ENCODE measurements at places on chromosomes 11 and 22.
A peak's percentile ranks its signal among the peaks of the same experiment; 100 is the strongest.

DNA sequence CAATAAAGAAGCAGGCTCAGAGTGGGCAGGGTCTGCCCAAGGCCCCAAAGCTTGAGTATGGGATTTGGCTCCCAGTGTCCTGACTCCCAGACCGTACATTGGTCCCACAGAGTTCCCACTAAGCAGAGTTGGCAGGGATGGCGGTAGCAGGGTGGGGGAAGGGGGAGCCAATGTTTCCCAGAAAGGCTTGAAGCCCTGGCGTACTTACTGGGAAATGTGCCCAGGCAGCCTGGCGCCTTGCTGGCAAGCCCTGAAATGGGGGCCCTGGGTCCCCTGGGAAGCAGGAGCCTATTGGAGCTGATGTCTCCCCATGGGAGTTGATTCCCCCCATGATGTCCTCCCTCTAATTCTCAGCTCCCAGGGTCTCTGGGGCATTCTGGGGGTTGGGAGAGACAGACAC is 9.3 kb downstream of the ARHGEF17 start:
- H3K27ac ChIP-seq = no peak overlapping the region
- no peak for DNase-seq
- H3K4me1 ChIP-seq = peaks cover 18% of the 10 kb centered on the region
- no peak overlapping the region for H3K4me3 ChIP-seq
- H3K36me3 ChIP-seq = no peaks in the 10 kb centered on the region

GRCh38 chr11:48164836-48165235 is 51.8 kb upstream of the OR4B1 start:
- no peaks in the 10 kb centered on the region for H3K27me3 ChIP-seq
- H3K4me3 ChIP-seq = no peak overlapping the region
- peaks cover 5% of the 10 kb centered on the region for H3K4me1 ChIP-seq
- no peak for DNase-seq

- H3K27ac ChIP-seq = peak overlapping the region; percentile 89
- no peaks in the 10 kb centered on the region for H3K27me3 ChIP-seq
- H3K4me3 ChIP-seq = peak overlapping the region; percentile 4
Measured at GRCh38 chr22:49810363-49811019, 17.2 kb downstream of the BRD1 start.

- no peaks in the 10 kb centered on the region for H3K4me1 ChIP-seq
- no peak for DNase-seq
- no peak overlapping the region for H3K4me3 ChIP-seq
Measured at GRCh38 chr11:36757075-36757474, 159.0 kb upstream of the RAG2 start.

GRCh38 chr11:16917941-16918340 is 96.3 kb downstream of the PLEKHA7 start:
- H3K4me3 ChIP-seq = no peak overlapping the region
- no peak for DNase-seq
- no peaks in the 10 kb centered on the region for H3K4me1 ChIP-seq
- H3K36me3 ChIP-seq = no peaks in the 10 kb centered on the region

GRCh38 chr11:27212248-27212780 is 150.7 kb downstream of the CCDC34 start:
- peaks cover 12% of the 10 kb centered on the region for H3K27me3 ChIP-seq
- no peak overlapping the region for H3K27ac ChIP-seq
- H3K4me1 ChIP-seq = no peaks in the 10 kb centered on the region
- H3K4me3 ChIP-seq = no peak overlapping the region

- DNase-seq = no peak
- H3K4me1 ChIP-seq = no peaks in the 10 kb centered on the region
- H3K36me3 ChIP-seq = no peaks in the 10 kb centered on the region
- peaks cover 22% of the 10 kb centered on the region for H3K27me3 ChIP-seq
Measured at GRCh38 chr11:73227571-73228211, 9.6 kb downstream of the P2RY2 start.

DNA sequence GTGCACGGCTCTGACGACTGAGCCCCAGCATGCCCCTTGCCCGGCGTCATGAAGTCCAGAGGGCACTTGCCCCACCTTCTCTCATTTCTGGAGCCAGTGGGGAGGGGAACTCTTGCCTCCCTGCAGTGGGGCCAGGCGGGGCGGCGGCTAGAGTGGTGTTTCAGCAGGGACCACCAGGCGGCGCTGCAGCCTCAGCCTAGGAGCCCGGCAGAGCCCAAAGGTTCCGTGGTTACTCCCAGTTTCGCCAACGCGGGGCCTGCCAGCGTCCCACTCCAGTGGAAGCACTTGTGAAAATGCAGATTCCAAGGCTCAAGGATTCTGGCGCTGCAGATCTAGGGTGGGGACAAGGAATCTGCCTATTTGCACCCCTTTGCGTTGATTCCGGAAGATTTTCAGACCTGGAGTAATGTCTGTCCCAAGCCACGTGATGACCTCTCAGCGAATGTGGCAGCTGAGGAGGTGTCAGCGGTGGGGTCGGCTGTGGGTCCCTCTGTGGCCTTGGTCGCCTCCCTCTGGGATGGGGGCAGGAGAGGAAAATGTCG is 55.7 kb downstream of the CD82 start:
- peak overlapping the region; percentile 65 for H3K27ac ChIP-seq
- peak; percentile 38 for DNase-seq
- H3K27me3 ChIP-seq = no peaks in the 10 kb centered on the region
- no peak overlapping the region for H3K4me3 ChIP-seq
- peaks cover 21% of the 10 kb centered on the region for H3K36me3 ChIP-seq

GRCh38 chr11:18438691-18439090 is 17.0 kb upstream of the LDHAL6A start:
- H3K4me1 ChIP-seq = no peaks in the 10 kb centered on the region
- H3K4me3 ChIP-seq = no peak overlapping the region
- DNase-seq = no peak
- H3K27me3 ChIP-seq = no peaks in the 10 kb centered on the region
- no peaks in the 10 kb centered on the region for H3K36me3 ChIP-seq

- no peak overlapping the region for H3K27ac ChIP-seq
- H3K4me1 ChIP-seq = peaks cover 9% of the 10 kb centered on the region
- no peak overlapping the region for H3K4me3 ChIP-seq
- DNase-seq = no peak
- peaks cover 57% of the 10 kb centered on the region for H3K27me3 ChIP-seq
Measured at GRCh38 chr11:126518972-126519690, 163.6 kb downstream of the ST3GAL4 start.

DNA sequence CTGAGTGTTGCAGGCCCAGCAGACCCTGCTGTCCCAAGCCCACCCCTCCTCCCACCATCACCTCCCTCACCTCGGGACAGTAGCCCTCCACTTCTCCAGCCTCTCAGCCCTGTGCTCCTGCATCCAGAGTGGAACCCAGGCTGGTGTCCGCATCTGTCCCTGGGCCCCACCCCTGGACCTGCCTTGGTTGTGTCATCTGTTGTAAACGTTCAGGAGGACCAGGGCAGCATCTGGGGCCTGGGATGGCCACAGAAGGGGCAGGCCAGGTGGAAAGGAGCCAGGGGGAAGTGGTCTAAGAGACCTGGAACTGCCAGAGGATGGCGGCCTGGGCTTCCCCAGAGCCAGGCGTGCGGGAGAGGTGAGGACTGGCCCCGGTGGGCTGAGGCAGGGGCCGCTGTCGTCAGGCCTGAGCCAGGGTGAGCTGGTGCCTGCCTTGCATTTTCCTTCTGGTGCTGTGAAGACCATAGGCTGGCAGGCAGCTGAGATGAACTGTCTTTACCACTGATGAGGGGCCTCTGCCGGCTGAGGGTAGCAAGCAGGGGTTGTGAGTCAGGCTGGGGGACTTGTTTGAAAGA is 26.1 kb upstream of the MGAT3 start:
- H3K36me3 ChIP-seq = peaks cover 27% of the 10 kb centered on the region
- no peak overlapping the region for H3K27ac ChIP-seq
- H3K4me1 ChIP-seq = no peaks in the 10 kb centered on the region
- H3K4me3 ChIP-seq = no peak overlapping the region
- H3K27me3 ChIP-seq = no peaks in the 10 kb centered on the region

DNA sequence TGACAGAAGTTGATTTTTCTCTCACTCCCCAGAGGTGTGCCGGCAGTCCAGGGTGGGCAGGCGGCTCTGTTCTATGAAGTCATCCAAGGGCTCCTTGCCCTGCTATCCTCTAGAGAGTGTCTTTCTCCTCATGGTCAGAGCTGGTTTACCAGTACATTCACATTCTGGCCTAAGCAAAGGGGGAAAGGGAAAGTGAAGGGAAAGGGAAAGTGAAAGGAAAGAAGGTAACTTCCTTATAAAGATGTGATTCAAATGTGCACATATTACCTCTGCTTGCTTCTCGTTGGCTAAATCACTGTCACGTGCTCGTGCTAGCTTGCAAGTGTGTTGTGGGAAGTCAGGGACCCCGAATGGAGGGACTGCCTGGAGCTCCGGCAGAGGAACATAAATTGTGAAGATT is 2.9 kb upstream of the HTATIP2 start:
- no peak for DNase-seq
- peak overlapping the region; percentile 85 for H3K27ac ChIP-seq
- H3K4me3 ChIP-seq = peak overlapping the region; percentile 65
- H3K4me1 ChIP-seq = peaks cover 32% of the 10 kb centered on the region

DNA sequence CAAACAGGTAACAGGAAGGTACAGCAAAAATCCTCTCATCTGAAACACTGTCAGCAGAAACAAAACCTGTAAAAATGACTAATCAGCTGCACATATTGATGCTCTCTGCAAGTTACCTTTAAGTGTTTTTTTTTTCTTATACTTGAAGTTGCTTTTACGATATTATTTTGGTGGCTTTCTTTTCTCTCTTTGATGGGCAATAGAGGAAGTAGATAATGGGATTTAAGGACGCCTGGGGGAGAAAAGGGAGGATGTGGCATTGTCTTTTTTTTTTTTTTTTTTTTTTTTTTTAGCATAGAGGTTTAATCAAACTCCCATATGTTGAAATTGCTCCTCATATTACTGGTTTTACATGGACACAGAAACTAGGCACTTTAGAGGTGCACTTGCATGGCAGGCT is 11.4 kb upstream of the ADSL start:
- peak overlapping the region; percentile 86 for H3K27ac ChIP-seq
- H3K36me3 ChIP-seq = peaks cover 28% of the 10 kb centered on the region
- peaks cover 80% of the 10 kb centered on the region for H3K4me1 ChIP-seq
- H3K27me3 ChIP-seq = no peaks in the 10 kb centered on the region
- peak overlapping the region; percentile 62 for H3K4me3 ChIP-seq
- no peak for DNase-seq

DNA sequence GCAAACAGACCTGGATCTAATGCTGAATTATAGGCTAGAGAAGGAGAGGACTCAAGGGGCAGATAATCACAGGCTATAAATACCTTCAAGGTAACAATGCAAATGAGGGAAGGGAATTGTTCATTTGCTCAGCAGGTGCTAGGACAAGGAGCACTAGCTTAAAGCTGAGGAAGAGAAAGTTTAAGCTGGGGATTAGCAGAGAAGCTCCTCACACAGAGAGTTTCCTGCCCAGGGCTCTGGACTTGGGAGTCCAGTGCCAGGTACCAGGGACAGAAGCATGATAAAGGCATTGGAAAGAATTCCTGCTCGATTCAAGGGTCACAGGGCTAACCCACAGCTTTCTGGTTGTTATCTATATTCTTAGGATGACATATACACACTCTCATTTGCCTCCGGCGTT is 509.9 kb downstream of the NTM start:
- H3K4me1 ChIP-seq = no peaks in the 10 kb centered on the region
- H3K27me3 ChIP-seq = no peaks in the 10 kb centered on the region
- H3K4me3 ChIP-seq = no peak overlapping the region
- no peak overlapping the region for H3K27ac ChIP-seq

DNA sequence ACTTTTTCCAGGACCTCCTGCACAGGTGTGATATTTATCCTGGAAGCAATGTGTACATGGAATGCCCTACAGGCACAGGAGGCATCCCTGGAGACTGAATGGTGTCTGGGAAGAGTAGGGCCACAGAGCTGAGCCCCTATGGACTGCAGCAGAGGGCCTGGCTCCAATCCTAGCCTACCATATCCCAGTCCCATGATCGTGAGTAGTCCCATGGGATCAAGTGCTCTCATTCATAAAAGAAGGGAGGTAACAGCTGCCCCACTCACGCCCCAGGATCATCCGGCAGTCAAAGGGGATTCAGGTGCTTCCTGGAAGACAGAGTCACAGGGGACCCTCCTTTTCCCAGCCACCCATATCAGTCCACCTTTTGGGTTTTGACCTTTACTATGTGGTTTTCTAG is 24.0 kb downstream of the ANKK1 start:
- DNase-seq = no peak
- no peak overlapping the region for H3K27ac ChIP-seq
- H3K27me3 ChIP-seq = peaks cover 6% of the 10 kb centered on the region
- no peaks in the 10 kb centered on the region for H3K36me3 ChIP-seq

GRCh38 chr22:50706481-50707125 is 31.4 kb upstream of the ACR start:
- H3K4me3 ChIP-seq = no peak overlapping the region
- DNase-seq = no peak

DNA sequence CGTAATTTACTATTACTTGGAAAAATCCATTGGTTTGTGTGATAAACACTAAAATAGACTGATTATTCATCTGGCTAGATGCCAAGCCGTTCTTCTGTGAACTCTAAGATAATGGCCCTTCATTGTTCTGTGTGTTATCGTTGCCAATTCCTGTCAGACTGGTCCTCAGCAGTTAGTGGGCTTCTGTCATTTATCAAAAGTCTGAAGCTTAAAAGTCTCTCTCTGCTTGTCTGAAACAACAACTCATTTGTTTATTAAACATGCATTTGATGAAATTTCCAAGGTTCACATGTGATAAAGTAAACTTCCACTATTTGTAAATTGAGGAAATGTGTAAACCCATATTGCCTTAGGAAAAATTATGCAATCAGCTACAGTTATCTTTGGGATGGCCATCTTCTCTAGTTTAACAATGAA is 21.1 kb upstream of the RDX start:
- no peak for DNase-seq
- no peaks in the 10 kb centered on the region for H3K27me3 ChIP-seq
- H3K4me3 ChIP-seq = no peak overlapping the region

DNA sequence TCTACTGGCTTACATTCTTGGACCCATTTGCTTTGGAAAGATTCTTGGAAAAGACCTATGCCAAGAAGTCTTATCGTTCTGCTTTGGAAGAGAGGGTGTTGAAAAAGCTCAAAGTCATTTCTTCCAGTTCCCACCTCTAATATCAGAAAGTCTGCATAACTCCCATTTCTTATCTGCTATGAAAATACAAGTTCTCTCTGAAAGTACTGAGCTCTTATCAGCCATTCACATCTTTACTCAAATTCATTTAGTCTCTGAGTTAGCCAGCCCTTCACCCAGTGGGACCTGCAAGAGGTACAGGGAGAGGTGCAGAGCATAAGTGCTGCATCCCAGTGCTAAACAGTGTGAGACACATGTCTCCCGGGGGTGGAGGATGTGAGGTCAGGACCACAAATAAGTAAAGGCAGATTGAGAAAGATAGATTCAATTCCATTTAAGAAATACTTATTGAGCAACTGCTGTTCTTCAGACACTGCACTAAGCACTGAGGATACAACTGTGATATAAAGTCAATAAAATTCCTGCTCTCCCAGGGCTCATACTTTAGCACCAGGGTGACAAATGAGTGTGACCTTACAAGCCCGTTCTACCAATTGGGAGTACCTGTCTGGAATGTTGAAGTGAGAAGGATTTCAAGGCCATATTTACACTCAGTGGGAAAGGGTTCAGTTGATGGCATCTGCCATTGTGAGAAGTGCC is 76.7 kb downstream of the PISD start:
- peaks cover 32% of the 10 kb centered on the region for H3K4me1 ChIP-seq
- no peaks in the 10 kb centered on the region for H3K27me3 ChIP-seq
- no peak for DNase-seq
- peak overlapping the region; percentile 78 for H3K27ac ChIP-seq
- no peak overlapping the region for H3K4me3 ChIP-seq

Measured in central memory CD8-positive, alpha-beta T cell (primary cell).